Activated CD4-positive, alpha-beta T cell treated with anti-CD3 and anti-CD28 coated beads, Interleukin-2, amount 10 ng/mL, durations not matched to agents 24 days and 14 days (primary cell): ENCODE measurements at places on chromosomes 5 and 9. TPM values are rescaled to one million over a fixed set of nuclear protein-coding genes. Genes with fewer than 3 reads are reported as not detected.

- no peaks in the 10 kb centered on the region for H3K36me3 ChIP-seq
- no peak overlapping the region for H3K27ac ChIP-seq
- DNase-seq, result peak; percentile 82
- no peaks in the 10 kb centered on the region for H3K4me1 ChIP-seq
- no peak overlapping the region for H3K4me3 ChIP-seq
- H3K27me3 ChIP-seq, result peaks cover 2% of the 10 kb centered on the region
Measured at GRCh38 chr9:27888661-27889295, 315.5 kb upstream of the C9orf72 start.

- no peak overlapping the region for H3K4me3 ChIP-seq
- no peaks in the 10 kb centered on the region for H3K4me1 ChIP-seq
- no peak overlapping the region for H3K27ac ChIP-seq
- H3K36me3 ChIP-seq, result no peaks in the 10 kb centered on the region
- no peak for DNase-seq
- no peaks in the 10 kb centered on the region for H3K27me3 ChIP-seq
Measured at GRCh38 chr5:118857700-118858099, 130.6 kb downstream of the DTWD2 start.

GRCh38 chr5:9351546-9351945, 194.3 kb downstream of the SEMA5A start:
- no peaks in the 10 kb centered on the region for H3K4me1 ChIP-seq
- H3K27ac ChIP-seq, result no peak overlapping the region
- H3K27me3 ChIP-seq, result no peaks in the 10 kb centered on the region
- no peak for DNase-seq

DNA sequence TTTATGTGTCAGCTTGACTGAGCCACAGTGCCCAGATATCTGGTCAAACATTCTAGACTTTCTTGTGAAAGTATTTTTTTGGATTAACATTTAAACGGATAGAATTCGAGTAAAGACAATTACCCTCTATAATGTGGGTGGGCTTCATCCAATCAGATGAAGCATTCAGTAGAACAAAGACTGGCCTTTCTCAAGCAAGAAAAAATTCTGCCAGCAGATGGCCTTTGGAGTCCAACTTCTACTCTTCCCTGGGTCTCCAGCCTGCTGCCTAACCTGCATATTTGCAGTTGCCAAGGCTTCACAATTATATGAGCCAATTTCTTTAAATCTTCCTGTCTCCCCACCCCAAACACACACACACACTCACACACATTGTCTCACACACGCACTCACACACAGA, 86.4 kb downstream of the MED10 start:
- peaks cover 22% of the 10 kb centered on the region for H3K27me3 ChIP-seq
- H3K36me3 ChIP-seq, result no peaks in the 10 kb centered on the region
- H3K27ac ChIP-seq, result no peak overlapping the region
- H3K4me1 ChIP-seq, result no peaks in the 10 kb centered on the region

GRCh38 chr5:180555168-180555921, 36.0 kb downstream of the SCGB3A1 start:
- H3K27me3 ChIP-seq, result no peaks in the 10 kb centered on the region
- H3K4me3 ChIP-seq, result no peak overlapping the region
- no peak overlapping the region for H3K27ac ChIP-seq
- H3K4me1 ChIP-seq, result peaks cover 16% of the 10 kb centered on the region
- DNase-seq, result no peak

DNA sequence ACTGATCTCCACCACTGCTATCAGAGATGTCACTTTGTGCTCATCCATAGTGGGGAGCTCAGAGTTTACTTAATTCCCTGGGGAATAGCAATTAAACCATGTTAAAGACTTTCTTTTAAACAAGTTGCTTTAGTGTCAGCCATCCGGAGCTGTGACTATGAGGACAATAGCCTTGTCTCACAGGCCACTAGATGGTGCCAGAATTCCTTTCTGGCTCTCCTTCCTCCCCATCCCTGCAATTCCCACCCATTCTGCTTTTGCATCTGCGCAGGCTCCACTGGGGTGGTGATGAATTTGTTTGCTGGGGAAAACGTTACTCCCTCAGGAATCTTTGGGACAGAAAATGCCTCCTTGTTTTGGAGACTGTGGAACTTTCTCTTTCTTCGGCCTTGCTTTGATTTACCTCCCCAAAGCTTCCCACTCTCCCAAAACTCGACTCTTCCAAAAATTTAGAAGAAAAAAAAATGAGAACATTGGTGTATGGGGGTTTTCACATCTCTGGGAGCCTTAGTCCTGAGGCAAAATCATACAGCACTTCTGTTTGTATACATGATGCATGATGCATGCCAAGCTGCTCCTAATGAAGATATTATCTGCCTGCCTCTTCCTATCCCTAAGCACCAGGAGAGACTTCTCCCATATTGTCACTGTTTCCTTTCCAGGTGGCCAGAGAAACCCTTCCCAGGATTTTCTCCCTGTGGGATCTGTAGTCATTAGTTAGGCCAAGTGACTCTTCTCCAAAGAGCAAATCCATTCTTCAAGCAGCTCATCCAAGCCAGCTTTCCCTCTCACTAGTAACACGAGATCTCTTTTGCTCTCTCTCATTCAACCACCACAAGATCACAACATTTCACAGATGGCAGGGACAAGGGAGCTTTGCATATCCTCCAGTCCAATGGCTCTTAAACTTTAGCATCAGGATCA, 466.1 kb downstream of the TLR4 start:
- no peaks in the 10 kb centered on the region for H3K36me3 ChIP-seq
- no peak overlapping the region for H3K4me3 ChIP-seq
- DNase-seq, result no peak
- H3K27ac ChIP-seq, result no peak overlapping the region

DNA sequence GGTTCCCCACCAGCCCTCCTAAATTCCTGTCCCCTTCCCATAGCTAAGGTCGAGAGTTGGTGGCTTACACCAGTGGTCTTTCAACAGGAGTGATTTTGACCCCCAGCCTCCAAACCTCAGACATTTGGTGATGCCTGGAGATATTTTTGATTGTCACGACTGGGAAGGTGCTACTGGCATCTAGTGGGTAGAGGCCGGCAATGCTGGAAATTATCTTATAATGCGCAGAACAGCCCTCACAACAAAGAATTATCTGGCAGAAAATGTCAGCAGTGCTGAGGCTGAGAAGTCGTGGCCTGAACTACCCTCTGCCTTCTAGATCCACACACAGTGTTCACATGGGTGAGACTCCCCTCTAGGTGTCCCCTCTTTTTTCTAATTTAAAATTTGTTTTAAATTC, 69.6 kb downstream of the IL31RA start:
- H3K36me3 ChIP-seq, result no peaks in the 10 kb centered on the region
- H3K27me3 ChIP-seq, result no peaks in the 10 kb centered on the region
- H3K4me1 ChIP-seq, result peaks cover 40% of the 10 kb centered on the region
- H3K27ac ChIP-seq, result no peak overlapping the region
- H3K4me3 ChIP-seq, result no peak overlapping the region

- no peaks in the 10 kb centered on the region for H3K27me3 ChIP-seq
- no peak overlapping the region for H3K4me3 ChIP-seq
Measured at GRCh38 chr9:106675780-106676179, 187.2 kb upstream of the ZNF462 start.

DNA sequence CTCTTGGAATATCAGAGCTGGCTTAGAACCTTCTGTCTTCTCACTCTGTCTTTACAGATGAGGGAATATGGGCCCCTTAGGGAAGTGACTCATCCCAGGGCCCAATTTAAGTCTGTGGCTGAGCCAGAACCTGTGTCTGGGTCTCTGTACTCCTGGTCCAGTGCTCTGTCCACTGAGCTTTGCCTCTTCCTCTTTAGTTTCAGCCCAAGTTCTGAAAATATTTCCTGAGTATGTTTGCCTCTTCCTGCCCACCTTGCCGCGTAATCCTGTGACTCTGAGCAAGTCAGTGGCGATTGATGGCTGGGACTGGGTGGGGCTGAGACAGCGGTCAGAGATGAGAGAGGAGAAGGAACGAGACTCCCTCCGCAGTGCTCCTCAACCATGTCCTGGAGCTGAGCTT, 7.8 kb downstream of the IER5L start:
- H3K27me3 ChIP-seq, result peaks cover 15% of the 10 kb centered on the region
- H3K4me3 ChIP-seq, result no peak overlapping the region

GRCh38 chr5:131814990-131815389, 18.2 kb upstream of the FNIP1 start:
- H3K4me1 ChIP-seq, result peaks cover 6% of the 10 kb centered on the region
- no peak overlapping the region for H3K27ac ChIP-seq
- H3K27me3 ChIP-seq, result peaks cover 10% of the 10 kb centered on the region
- DNase-seq, result no peak

GRCh38 chr9:99403371-99403770, 181.3 kb downstream of the SEC61B start:
- no peak for DNase-seq
- H3K27ac ChIP-seq, result no peak overlapping the region
- H3K4me1 ChIP-seq, result no peaks in the 10 kb centered on the region
- no peaks in the 10 kb centered on the region for H3K36me3 ChIP-seq

DNA sequence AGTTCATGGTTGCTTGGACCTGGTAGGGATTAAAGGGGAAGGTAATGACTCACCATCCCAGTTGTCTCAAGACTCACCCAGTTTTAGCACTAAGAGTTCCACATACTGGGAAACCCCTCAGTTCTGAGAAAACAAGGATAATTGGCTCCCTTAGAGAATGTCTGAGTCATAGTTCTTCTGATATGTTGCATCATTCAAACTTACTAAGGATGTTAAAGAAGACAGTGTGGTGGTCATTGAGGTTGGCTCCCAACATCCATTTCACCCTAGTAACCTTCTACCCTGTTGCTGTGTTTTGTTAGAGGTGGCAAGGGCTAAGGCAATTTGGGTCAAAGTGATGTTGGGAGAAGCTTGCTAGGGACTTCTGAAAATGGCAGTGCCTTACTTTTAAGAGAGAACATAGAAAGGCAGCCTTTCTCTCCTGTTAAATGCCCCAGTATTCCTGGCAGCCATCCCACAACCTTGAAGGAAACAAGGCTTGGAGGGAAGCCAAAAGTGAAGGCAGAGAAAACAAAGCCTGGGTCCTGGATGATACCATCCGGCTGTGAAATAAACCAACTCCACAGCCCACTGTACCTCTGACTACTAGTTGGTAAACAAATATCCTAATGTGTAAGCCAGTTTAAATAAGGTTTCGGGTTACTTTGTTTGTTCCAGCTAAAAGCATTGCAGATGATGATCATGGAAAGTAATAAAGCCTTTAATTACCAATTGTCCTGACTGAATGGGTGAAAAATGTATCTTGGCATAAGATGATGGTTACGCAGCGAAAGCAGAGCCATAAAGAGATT, 80.4 kb upstream of the ADAMTSL1 start:
- H3K4me3 ChIP-seq, result no peak overlapping the region
- H3K36me3 ChIP-seq, result no peaks in the 10 kb centered on the region
- no peak overlapping the region for H3K27ac ChIP-seq
- no peaks in the 10 kb centered on the region for H3K4me1 ChIP-seq
- no peak for DNase-seq

DNA sequence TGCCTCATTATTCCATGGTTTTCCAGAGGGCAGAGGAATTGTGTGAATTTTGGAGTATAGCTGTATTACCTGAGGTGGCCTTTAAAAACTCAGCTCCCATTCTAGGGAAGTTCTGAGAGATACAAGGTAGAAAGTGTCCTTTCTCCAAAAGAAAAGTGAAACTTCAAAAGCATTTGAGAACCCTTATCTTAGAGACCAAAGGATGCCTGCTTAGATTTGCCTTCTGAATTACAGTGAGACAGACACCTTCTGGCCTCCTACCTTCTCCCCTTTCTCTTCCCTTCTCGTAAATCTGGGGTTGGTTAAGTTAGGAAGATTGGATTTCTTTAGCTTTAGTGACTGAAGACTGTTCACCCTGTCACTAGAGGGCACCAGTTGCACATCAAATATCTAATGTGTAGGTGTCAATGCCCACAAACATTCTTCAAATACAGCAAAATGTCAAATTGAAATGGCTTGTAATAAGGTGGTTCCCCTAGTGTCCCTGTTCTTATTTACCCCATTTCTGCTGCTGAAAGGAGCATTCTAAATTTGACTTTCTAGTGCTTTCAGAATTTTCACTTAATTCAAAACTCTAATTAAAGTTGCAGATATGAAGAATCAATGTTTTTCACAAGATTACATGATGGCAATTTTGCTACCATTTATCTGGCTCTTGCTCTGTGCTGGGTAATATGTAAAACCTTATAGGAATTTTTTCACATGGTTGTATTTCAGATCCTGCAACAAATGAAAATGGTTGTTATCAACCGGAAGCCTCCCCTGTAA, 46.7 kb downstream of the PRRC1 start:
- no peaks in the 10 kb centered on the region for H3K36me3 ChIP-seq
- peaks cover 8% of the 10 kb centered on the region for H3K4me1 ChIP-seq
- H3K4me3 ChIP-seq, result no peak overlapping the region
- DNase-seq, result peak; percentile 83
- H3K27ac ChIP-seq, result no peak overlapping the region

GRCh38 chr5:37554938-37555337, 175.8 kb downstream of the WDR70 start:
- H3K4me3 ChIP-seq, result no peak overlapping the region
- no peaks in the 10 kb centered on the region for H3K27me3 ChIP-seq
- peaks cover 4% of the 10 kb centered on the region for H3K4me1 ChIP-seq

DNA sequence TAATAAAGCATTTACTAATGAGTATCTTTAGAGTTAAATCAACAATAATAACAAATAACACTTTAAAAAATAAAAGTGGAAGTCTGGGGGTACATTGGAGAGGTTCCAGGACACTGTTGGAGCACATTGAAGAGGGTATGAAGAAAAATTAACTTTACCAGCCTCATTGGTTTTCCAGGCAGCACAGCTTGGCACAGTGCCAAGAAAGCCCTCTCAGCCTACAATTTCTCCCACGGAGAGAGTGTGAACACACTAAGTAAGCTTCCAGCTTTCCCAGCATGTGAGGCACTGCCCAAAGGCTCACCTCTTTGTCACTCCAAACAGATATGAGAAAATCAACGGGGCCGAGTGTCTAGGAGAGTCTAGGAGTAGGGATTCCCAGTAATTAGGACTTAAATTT, 1912.8 kb upstream of the NUDT12 start:
- H3K27me3 ChIP-seq, result no peaks in the 10 kb centered on the region
- H3K27ac ChIP-seq, result no peak overlapping the region
- no peak overlapping the region for H3K4me3 ChIP-seq
- H3K36me3 ChIP-seq, result no peaks in the 10 kb centered on the region
- no peaks in the 10 kb centered on the region for H3K4me1 ChIP-seq
- DNase-seq, result no peak

- no peak overlapping the region for H3K27ac ChIP-seq
- H3K27me3 ChIP-seq, result no peaks in the 10 kb centered on the region
- DNase-seq, result no peak
Measured at GRCh38 chr5:44797841-44798240, 10.9 kb upstream of the MRPS30 start.

- no peak within 1 kb of the TSS for H3K4me3 ChIP-seq
- H3K27ac ChIP-seq, result no peak within 1 kb of the TSS
- peaks cover 50% of the 10 kb centered on the region for H3K27me3 ChIP-seq
- no peaks in the 10 kb centered on the region for H3K36me3 ChIP-seq
- no peaks in the 10 kb centered on the region for H3K4me1 ChIP-seq
- DNase-seq, result no peak
Measured at GRCh38 chr5:169300468-169301385, at the start of gene SLIT3. TSS of gene SLIT3 (minus strand) at chr5:169301139. CDS start at chr5:169300709, 430 bp downstream.

- DNase-seq, result no peak
- H3K36me3 ChIP-seq, result peaks cover 6% of the 10 kb centered on the region
- no peak overlapping the region for H3K4me3 ChIP-seq
- peaks cover 7% of the 10 kb centered on the region for H3K27me3 ChIP-seq
Measured at GRCh38 chr9:89667726-89668125, 62.9 kb downstream of the GADD45G start.

Gene TSPAN17
- 29.3 and 32.0 TPM in 2 replicates for total RNA-seq

Gene SLC38A9
- 20.5 and 21.4 TPM in 2 replicates for total RNA-seq

Gene FRRS1L
- total RNA-seq, result not detected in 2 replicates

Gene GPR150
- 0.33 and 0.56 TPM in 2 replicates for total RNA-seq

Gene OR13C4
- not detected in 2 replicates for total RNA-seq

Gene ZNF366
- total RNA-seq, result not detected in 2 replicates

Gene ARHGEF37
- 1.5 and 1.8 TPM in 2 replicates for total RNA-seq

Gene SH2D3C
- total RNA-seq, result 22.2 and 23.3 TPM in 2 replicates
